ENCODE measurements at places on chromosomes 1 and 21. TPM values are rescaled to one million over a fixed set of nuclear protein-coding genes. Genes with fewer than 3 reads are reported as not detected.

GRCh38 chr1:171917331-171917730 lies 76.0 kb downstream of the DNM3 start:
- DNase-seq = no peak

DNA sequence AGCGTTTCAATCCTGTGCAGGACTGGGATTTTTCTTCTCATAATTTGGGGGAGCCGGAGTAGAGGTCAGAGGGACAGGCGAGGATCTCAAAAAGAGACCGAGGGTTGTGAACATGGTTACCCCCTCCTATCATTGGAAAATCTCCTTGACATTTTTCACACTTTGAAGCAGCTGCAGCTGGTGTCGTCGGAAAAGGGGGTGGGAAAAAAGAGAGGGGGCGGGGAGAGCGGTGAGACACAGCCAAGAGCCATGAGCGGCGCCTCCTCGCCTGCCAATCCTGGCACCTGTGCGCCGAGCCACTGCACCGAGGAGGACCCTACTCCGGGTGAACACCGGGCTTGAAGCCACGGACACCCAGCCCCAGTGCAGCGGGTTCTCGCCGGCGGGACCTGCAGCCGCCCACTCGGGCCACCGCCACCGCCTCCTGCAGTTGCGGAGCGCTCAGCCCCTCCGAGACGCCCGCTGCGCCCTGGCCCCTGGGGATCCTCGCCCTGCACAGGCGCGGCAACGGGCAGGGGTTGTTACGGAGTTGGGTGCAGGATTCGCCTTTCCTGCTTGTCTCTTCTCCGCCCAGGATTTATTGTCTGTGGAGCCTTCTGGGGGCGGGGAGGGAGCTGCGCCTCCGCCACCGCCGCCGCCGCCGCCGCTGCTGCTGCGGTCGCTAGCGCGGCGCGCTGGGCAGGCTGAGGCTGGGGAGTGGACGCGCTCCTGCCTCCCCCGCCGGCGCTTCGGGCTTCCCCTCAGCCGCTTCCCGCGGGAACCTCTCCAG lies at the start of gene LRRC7:
Gene LRRC7, plus strand, starts transcription at position 271 of the 769 bp plus-strand sequence. CDS start 718 bp downstream, outside the sequence.
- no peak for DNase-seq

SPATA46 gene
- total RNA-seq = not detected

DNA sequence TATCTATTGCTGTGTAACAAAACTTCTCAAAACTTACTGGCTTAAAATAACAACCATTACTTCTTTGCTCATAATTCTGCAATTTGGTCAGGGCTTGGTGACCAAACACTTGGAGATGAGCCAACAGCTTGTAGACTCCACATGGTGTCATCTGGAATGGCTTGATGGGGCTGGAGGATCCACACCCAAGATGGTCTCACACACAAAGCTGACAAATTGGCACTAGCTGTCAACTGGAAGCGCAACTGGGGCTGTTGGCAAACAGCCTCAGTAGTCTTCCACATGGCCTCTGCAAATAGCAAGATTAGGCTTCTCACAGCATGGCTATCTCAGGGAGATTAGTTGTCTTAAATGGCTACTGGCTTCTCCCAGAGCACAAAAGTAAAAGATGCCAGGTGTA lies 27.1 kb upstream of the MTF2 start:
- no peak for DNase-seq

DNA sequence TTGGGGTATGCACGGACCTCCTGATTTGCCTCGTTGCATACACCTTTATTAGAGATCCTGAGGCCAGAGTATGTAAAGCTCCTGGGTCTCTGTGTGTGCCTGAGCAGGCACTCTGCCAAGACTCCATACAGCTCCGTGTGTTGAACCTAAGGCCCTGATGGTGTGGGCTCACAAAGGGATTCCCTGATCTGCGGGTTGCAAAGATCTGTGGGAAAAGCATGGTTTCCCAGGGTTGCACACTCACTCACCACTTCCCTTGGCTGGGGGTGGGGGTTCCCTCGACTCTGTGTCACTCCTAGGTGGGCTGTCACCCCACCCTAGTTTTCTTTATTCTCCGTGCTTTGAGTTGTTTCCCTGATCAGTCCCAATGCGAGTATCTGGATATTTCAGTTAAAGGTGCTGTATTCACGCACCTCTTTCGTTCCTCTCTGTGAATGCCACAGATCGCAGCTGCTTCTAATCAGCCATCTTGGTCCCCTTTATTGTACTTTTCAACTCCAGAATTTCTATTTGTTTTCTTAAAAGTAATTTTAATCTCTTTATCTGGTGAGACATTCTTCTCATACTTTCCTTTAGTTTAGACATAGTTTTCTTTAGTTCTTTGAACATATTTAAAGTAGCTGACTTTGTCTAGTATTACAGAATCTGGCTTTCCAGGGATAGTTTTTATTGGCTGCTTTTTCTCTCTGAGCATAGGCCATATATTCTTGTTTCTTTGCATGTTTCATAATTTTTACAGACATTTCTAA lies 39.0 kb upstream of the F3 start:
- DNase-seq = no peak

GRCh38 chr1:6831366-6831765 lies 46.1 kb downstream of the CAMTA1 start:
- DNase-seq = no peak

- DNase-seq = no peak
These were observed 43.9 kb downstream of the SDC3 start for GRCh38 chr1:30864681-30865080.

DNA sequence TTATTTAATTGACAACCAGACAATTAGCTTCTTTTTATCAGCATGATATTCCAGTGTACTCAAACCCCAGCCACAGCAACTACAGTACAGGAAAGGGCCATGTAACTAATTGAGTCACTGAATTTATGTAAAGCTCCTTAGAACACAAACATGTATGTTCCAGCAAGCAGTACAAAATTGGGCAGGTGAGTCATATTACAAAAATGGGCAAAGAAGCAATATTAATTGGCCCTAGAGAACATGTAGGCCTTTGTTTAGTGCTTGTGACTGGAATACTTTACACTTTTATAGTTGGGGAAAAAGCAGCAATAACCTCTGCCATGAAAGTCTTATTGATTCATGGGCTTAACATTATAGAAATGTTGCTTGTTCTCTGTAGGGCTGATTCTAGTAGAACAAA lies 31.8 kb downstream of the CLEC20A start:
- DNase-seq = no peak

FMO2 gene
- total RNA-seq = not detected

KCNJ9 gene
- total RNA-seq = not detected

HLX gene
- 0.94 TPM for total RNA-seq

- no peak for DNase-seq
These were observed 948.4 kb downstream of the MRPL39 start for GRCh38 chr21:24658926-24659325.

OTUD7B gene
- 5.9 TPM for total RNA-seq

- peak; percentile 24 for DNase-seq
These were observed 5.7 kb upstream of the ACOT11 start for GRCh38 chr1:54542120-54542961.

GRCh38 chr1:56512724-56513494 lies 66.5 kb downstream of the PLPP3 start:
- DNase-seq = no peak

WNT2B gene
- 0.13 TPM for total RNA-seq

Measured in T-helper 17 cell (primary cell).